ENCODE measurements at places on chromosomes 3 and 15.

- no peak for DNase-seq
Measured at GRCh38 chr15:56492791-56493555, 28.0 kb upstream of the MNS1 start.

GRCh38 chr15:48596415-48596814 lies 49.1 kb downstream of the FBN1 start:
- no peak for DNase-seq

DNA sequence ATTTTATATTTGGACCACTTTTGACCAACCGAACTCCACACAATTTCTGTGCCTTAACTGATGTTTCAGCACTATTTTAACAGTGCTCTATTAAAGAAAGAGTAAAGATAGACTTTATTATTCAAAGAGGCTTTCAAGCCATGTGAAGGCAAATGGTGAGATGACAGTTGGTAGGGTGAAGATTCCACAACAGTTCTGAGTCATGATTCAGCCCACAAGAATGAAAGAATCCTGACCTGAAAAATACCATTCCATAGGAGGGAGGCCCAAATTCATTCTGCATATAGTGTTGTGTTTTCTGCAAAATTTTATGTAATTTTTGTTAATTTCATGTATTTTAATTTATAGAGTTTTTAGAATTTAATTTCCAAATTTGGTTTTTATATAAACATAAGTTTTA lies 135.6 kb upstream of the STAC start:
- no peak for DNase-seq

- no peak for DNase-seq
Measured at GRCh38 chr3:82353306-82354171, 592.1 kb upstream of the GBE1 start.

DNA sequence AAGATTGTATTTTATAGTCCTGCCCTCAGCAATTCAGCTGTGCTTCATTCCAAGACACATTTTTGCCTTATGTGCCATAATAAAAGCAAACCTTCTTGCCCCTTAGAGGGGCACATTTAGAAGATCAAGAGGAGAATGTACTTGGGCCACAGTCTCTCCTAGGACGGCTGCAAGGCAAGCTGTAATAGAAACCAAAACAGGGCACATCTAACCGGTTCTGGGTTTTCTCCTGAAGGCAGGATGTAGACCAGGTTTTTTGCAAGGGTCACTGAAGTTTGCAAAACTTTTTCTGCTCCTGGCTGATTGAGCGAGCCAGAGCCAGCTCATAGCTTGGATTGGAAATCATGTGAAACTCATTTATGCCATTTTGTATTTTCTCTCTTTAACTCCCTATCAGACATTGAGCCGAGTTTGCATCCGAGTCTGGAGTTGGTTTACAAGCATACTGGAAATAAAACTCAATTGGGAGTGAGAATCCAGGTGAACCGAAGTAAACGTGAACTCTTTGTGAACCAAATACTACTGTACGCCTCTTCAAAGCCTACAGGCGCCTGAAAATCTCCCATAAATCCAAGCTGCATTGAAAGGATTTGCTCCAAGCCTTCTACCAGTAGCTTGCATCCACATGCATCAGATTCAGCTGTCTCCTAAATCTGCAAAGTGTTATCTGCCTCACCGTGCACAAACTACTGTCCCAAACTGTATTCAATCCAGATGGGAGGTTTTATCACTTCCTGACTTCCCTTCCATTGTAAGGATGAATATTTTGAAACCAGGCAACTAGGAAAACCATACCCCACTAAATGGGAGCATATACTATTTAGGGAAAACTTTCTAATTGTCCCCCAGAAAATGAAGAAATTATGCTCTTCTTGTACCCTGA lies 60.9 kb upstream of the TSC22D2 start:
- no peak for DNase-seq

- no peak for DNase-seq
Measured at GRCh38 chr15:74345051-74345450, 22.4 kb downstream of the CYP11A1 start.

DNA sequence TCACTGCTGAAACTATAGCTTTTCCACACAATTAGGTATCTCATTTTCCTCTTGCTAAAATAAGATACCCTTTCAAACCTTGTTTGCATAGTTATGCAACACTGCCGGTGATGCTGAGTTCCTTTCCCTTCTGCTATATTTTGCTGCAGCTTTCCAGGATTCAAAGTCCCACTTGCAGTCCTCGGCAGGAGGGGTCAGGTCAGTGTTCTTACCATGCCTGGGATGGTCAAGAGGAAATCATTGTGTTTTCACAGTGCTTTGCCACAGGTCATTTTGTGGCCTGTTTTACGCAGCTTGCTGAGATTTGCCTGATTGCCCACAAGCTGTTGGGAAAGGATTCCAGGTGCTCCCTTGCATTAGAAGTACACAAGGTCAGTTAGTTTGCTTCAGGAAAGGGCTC lies 156.9 kb downstream of the B3GALNT1 start:
- no peak for DNase-seq

DNA sequence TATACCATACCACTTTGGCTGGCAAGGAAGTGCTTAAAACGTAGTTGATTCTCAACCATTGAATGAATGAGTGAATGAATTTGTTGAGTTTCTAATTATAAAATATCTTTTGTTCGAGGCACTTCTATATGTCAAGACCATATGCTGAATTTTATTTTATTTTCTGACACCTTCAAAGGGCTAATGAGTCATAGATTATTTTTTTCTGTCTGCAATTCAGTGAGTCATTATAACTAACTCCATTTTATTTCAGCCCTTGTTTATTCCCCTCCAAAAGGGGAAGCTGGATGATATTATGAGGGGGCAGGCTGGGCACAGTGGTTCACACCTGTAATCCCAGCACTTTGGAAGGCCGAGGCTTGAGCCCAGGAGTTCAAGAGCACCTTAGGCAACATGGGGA lies 142.4 kb downstream of the P2RY1 start:
- no peak for DNase-seq

- DNase-seq = no peak
Measured at GRCh38 chr3:143235614-143236204, 116.1 kb downstream of the CHST2 start.

- DNase-seq = peak; percentile 19
Measured at GRCh38 chr15:34582461-34583371, 735 bp downstream of the GOLGA8B start.

GRCh38 chr15:34259566-34259965 lies 34.8 kb downstream of the EMC4 start:
- DNase-seq = no peak

DNA sequence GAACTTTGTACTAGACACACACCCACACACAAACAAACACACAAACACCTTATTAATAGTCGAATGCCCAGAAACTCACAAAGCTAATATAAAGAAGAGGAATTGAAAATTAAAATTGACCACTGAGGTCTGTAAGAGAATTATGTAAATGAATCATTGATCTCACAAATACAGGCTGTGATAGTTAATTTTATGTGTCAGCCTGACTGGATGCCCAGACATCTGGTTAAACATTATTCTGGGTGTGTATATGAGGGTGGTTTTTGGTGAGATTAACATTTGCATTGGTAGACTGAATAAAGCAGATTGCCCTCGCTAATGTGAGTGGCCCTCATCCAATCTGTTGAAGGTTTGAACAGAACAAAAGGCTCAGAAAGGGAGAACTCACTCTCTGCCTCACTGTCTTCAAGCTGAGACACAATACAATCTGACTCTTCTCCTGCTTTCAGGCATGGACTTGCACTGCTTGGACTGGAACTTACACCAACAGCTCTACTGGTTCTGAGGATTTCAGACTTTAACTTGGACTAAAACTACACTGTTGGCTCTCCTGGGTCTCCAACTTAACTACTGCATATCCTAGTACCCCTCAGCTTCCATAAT lies 199.4 kb upstream of the TTC14 start:
- no peak for DNase-seq

GRCh38 chr3:55349851-55350250 lies 137.3 kb downstream of the WNT5A start:
- DNase-seq = no peak

DNA sequence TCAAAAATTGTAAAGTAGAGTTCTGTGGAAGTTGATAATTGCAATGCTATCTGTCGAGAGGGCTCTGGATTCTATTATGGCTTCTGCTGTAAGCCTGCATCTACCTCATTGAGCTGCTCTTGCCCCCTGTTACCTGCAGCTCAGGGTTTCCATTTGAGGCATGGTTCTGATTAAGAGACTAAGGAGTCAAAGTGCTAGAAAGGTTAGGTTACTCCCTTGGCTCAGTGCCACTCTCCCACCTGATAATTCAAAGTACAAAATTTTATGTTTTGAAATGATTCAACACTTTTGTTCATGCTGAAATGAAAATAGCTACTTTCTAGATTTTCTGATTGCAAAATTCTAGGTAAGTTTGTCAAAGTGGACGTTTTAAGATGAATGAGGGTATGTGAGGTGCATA lies 220.5 kb upstream of the SATB1 start:
- DNase-seq = no peak

- DNase-seq = no peak
Measured at GRCh38 chr15:36177590-36178302, 401.7 kb upstream of the CDIN1 start.

- no peak for DNase-seq
Measured at GRCh38 chr15:35379972-35380371, 166.0 kb downstream of the DPH6 start.

GRCh38 chr3:4898454-4899313 lies 80.6 kb upstream of the BHLHE40 start:
- DNase-seq = no peak

DNA sequence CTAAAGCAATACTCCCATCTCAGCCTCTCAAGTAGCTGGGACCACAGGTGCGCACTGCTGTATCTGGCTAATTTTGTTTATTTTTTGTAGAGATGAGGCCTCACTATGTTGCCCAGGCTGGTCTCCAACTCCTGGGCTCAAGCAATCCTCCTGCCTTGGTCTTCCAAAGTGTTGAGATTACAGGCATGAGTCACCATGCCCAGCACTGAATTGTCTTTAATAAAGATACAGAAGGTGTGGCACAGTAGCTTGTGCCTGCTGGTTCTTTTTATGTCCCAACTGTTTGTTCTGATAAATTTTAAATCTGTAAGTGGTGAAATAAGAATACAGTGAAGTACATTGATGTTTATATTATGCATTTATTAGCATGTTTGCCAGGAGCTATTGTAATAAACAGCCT lies 20.6 kb upstream of the TRAK1 start:
- no peak for DNase-seq

GRCh38 chr3:36813305-36813704 lies 49.0 kb upstream of the DCLK3 start:
- DNase-seq = no peak

DNA sequence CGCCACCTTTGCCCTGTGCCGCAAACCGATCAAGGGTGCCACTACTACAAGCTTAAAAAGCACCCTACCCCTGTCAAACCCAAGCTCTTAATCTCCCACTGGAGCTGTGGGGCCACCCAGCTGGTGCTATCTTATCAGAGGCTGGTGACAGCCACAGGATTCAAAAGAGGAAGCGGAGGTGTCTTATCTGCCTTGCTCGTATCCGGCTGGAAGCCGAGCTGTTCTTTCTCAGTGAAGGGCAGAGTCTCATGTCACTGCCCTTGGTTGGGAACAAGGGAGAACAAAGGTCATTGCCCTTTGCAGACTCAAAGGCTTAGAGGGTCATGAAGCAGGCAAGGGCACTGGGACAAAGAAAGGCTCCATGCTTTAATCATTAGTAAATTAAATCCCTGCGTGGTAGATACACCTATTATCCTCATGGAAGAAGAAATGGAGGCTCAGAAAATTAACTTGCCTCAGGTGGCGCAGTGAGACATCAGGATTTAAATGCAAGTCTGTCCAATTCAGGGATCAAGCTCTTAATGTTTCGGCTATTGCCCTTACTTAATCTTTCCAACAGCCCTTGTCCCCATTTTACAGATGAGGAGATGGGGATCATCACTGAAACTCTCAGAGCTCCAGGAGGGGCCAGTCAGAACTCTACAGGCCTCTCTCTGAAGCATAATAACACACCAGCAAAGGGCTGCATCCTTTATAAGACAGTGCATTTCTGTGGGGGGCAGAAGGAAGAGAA lies 360.0 kb upstream of the PROK2 start:
- DNase-seq = no peak

GRCh38 chr3:99009851-99010250 lies 108.4 kb upstream of the DCBLD2 start:
- DNase-seq = no peak

DNA sequence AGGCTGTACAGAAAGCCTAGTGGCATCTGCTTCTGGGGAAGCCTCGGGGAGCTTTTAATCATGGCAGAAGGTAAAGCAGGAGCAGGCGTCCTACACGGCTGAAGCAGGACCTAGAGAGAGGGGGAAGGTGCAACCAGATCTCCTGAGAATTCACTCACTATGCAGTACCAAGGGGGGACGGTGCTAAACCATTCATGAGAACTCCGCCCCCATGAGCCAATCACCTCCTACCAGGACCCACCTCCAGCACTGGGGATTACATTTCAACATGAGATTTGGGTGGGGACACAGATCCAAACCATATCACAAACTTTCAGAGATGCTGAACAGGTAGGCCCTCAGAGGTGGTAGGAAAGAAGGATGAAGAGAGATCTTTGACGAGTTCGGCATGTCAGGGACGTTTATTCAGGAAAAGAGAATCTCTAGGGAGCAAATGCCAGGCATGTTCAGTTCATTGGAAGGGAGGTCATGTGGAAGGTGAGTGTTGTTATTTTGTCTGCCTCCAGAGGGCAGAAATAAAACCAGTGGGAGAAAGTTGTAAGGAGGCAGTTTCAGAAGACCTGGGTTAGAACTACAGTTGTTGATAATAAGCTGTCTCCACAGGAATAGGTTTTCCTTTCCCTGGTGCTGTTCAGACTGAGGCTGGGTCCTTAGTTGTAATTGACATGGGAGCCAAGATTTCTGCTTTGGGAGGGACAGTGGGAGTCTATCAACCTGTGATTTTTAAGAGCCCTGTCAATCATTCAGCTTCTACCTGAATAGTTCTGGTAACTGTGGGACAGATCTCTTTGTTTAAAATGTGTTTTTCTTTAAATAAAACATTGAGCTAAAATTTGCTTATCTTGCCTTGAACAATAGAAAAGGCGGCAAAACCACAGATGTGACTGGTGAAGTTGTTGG lies 4.3 kb upstream of the FNDC3B start:
- no peak for DNase-seq

DNA sequence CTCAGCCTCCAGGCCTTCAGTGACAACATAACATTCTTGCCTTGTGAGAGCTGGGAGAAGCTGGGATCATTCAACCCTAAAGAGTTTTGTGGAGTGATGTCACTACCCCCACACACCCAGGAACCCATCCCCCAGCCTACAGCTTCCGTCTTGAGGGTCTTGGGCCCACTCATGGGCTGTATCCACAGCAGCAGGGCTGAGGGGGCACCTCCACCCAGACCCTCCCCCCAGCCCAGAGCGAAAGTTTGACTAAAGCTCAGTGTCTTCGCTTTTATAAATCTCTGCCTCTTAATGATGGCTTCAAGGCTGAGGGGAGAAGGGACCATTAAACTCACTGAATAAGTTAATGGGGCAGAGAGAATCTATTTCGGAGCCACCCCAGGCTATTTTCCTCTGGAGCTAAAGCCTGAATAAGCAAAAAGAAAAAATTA lies 23.8 kb downstream of the NTRK3 start:
- no peak for DNase-seq

- no peak for DNase-seq
Measured at GRCh38 chr3:58013973-58014649, 5.9 kb downstream of the FLNB start.

- DNase-seq = no peak
Measured at GRCh38 chr3:51304230-51304629, 80.9 kb upstream of the MANF start.

- DNase-seq = no peak
Measured at GRCh38 chr3:22606938-22607337, 596.2 kb upstream of the UBE2E2 start.
